ENCODE measurements at places on chromosomes 2 and 18. TPM values are rescaled to one million over a fixed set of nuclear protein-coding genes. Genes with fewer than 3 reads are reported as not detected.

TSPYL6 gene
- polyA plus RNA-seq = not detected

CPS1 gene
- 3.5 TPM for polyA plus RNA-seq

YES1 gene
- polyA plus RNA-seq = 8.9 TPM

UGT1A9 gene
- not detected for polyA plus RNA-seq

RAPGEF4 gene
- polyA plus RNA-seq = 1.0 TPM

CPLX4 gene
- polyA plus RNA-seq = not detected

AGXT gene
- not detected for polyA plus RNA-seq
